ENCODE measurements at places on chromosomes 13 and 19.

GRCh38 chr19:49912965-49913685 lies 15.9 kb upstream of the ATF5 start:
- H3K36me3 ChIP-seq = peaks cover 82% of the 10 kb centered on the region
- no peaks in the 10 kb centered on the region for H3K27me3 ChIP-seq
- H3K4me1 ChIP-seq = peaks cover 20% of the 10 kb centered on the region
- no peak overlapping the region for H3K4me3 ChIP-seq
- H3K27ac ChIP-seq = no peak overlapping the region
- DNase-seq = no peak

DNA sequence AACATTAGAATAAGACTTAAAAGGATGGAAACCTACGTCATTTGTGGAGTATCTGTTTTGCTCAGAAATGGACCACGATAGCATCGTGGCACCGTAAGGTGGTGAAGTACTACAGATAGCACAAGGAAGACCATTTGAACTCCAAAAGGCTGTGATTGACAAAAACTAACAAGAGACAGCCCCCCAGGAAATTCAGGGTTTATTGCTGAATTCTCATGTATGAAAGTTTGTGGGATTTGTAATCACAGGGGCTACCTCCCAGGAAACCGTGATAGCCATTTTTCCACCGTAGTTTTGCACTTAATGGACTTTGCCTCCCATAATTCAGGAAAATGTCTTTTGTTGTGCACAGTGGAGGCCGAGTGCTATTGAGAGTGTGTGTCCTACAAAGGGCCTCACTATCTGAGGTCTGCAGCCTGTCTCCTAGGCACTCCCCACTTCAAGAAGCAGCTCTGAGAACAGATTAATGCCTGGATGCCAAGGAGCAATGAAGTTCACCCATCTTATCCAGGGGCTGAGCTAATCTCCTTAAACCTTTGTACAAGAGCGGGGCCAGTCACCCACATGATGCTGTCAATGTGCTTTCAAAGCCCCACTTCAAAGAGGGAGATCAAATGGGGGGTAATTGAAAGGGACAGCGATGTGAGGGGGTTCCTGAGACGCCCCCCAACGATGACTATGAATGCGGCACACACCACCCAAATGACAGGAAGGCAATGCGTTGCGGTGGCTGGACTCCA lies 182.6 kb downstream of the COL4A1 start:
- H3K4me1 ChIP-seq = peaks cover 8% of the 10 kb centered on the region
- H3K27me3 ChIP-seq = no peaks in the 10 kb centered on the region
- no peaks in the 10 kb centered on the region for H3K36me3 ChIP-seq
- no peak overlapping the region for H3K4me3 ChIP-seq
- no peak overlapping the region for H3K27ac ChIP-seq
- no peak for DNase-seq

DNA sequence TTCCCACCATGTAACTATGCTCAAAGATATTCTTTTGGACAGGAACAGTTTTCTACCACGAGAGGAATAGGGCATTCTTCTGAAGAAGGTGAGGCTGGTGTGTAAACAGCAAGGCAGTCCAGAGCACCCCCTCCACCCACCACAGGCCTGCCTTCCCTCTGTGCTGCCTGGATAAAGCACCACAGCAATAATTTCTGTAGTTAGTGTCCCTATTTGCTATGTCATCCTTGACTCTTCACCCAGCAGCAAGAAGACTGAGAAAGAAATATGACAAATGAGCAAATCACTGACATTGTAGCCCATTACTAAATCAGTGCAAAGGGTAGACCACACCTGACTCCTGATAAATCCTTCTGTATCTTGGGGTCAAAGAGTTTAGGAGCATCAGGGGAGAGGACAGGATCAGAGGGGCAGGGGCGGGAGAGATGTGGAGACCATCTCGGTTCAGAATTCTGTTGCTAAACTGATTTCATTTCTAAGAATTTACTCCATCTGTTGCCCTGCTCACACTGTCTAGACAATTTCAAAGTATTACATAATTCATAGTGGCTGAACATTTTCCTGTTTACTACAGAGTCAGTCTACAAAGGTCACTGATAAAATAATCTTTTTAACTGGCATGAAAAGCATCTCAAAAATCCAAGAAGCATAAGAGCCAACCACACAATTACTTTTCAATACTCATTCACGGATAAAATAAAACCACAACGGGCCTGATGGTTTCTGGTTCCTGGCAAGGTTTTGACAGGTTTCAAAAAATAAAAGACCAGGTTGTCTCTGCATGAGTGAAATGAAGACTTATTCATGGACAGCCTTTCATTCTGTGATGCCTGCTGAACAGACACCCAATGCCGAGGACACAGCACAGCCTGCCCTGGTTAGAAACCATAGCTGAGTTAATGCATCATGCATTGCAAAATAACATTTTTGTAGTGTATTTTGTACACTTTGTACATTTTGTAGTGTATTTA lies 88.4 kb upstream of the IRS2 start:
- DNase-seq = no peak
- H3K4me1 ChIP-seq = peaks cover 18% of the 10 kb centered on the region
- H3K27me3 ChIP-seq = no peaks in the 10 kb centered on the region
- no peak overlapping the region for H3K4me3 ChIP-seq
- peak overlapping the region; percentile 52 for H3K27ac ChIP-seq
- H3K36me3 ChIP-seq = no peaks in the 10 kb centered on the region

DNA sequence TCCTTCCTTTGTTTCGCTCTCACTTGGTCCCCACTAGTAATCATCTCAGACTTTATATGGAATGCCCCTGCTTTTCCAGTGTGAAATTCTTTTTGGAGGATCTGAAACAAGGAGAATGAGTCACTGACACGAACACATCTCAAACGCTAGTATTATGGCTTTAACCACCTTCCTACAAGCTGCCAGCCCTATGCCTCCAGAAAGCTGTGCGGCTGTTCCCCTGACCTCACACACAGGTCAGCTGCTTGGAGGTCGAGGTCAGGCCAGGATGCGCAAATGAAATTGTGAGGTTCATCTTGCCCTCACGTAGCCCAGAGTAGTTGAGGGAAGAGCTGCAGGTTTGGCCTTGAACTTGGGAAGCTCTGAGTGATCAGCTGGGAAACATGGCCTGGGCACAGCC lies 449.8 kb downstream of the FGF9 start:
- no peak for DNase-seq
- no peaks in the 10 kb centered on the region for H3K36me3 ChIP-seq
- H3K27me3 ChIP-seq = peaks cover 12% of the 10 kb centered on the region
- no peak overlapping the region for H3K27ac ChIP-seq
- no peaks in the 10 kb centered on the region for H3K4me1 ChIP-seq

DNA sequence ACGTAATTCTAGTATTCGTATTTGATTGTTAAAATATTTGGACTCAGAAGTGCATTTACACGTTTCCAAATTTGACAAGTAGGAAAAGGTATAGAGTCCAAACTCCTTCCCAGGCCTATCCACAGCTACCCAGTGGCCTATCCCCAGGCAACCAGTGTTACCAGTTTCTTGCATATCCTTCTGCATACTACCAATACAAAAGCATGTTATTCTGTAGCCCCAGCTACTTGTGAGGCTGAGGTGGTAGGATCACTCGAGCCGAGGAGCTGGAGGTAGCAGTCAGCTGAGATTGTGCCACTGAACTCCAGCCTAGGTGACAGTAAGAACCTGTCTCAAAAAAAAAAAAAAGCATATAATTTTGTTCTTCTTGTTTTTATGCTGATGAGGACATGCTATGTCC lies 67.1 kb downstream of the LRCH1 start:
- no peak overlapping the region for H3K27ac ChIP-seq
- H3K4me3 ChIP-seq = no peak overlapping the region
- no peaks in the 10 kb centered on the region for H3K27me3 ChIP-seq

DNA sequence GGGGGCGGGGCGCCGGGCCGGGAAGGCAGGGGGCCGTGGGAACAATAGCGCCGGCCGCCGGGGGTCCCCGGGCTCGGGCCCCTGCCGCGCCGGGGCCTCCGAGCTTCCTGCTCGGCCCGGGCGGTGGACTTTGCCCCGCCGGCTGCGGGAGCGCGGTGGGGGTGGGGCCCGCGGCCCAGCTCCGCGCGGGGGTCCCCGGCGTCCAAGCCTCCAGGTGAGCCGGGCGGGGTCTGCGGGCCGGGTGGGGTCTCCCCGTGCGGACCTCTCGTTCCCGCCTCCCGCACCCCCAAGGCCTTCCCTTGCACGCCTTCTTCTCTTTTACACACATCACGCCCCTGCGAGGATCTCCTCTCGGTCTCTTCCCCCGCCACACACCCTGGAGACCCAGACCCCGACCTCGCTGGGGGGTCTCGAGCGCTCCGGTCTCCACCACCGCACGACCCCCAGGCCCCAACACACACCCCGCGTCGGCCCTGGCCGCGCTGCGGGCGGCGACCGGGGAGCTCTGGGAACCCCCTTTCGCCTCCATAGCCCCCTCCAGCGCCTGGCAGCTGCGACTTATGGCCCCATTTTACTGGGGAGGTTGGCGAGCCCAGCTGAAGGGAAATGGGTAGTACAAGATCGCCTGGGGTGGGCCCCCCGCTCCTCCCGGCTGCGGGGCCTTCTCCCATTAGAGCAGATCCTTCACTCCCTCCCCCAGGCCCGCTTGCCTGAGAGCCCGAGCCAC lies 711 bp downstream of the CAMSAP3 start:
- no peak overlapping the region for H3K27ac ChIP-seq
- peak; percentile 11 for DNase-seq
- H3K4me1 ChIP-seq = peaks cover 15% of the 10 kb centered on the region
- no peaks in the 10 kb centered on the region for H3K27me3 ChIP-seq
- H3K36me3 ChIP-seq = peaks cover 15% of the 10 kb centered on the region

- peaks cover 100% of the 10 kb centered on the region for H3K36me3 ChIP-seq
- no peak for DNase-seq
- H3K4me3 ChIP-seq = peak overlapping the region; percentile 74
- H3K4me1 ChIP-seq = peaks cover 47% of the 10 kb centered on the region
These were observed 3.8 kb downstream of the MYADM start for GRCh38 chr19:53871454-53871853.

DNA sequence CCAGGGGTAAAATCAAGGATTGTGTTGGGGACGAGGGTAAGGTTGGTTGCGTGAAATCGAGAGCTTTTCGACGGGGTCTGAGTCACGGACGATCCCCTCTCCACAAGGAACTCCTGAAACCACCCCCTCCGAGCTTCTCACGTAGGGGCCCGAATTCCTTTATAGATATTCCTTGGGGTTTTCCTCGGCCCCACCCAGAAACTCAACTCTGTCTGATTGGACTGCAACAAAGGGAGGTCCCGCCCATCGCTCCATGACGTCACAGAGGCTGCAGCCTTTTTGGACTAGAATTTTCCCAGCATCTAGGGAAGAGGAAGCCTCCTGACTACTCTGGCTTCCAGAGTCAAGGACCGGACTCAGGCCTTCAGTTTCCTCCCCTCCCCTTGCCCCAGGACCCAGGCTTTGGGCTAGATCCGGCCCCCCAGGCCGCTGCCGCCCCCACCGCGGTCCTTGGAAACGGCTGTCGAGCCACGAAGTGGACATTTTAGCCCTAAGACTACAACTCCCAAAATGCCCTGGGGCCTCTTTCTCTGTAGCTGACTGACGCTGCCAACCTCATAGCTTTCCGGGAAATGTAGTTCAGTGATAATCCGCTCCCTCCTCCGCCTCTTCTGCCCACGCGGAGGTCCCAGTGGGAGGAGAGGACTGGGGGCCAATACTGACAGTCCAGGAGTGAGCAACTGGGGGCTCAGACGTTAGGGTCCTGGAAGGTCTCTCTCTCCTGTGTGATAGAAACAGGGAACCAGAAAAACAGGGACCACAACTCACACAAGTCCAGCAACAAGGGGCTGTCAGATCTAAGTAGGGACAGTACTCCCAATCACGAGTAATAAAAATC lies at the start of gene IZUMO1:
TSS of gene IZUMO1 (minus strand) at position 172 of the 838 bp plus-strand sequence. CDS start 1,050 bp downstream, outside the sequence.
- H3K27me3 ChIP-seq = peaks cover 18% of the 10 kb centered on the region
- no peaks in the 10 kb centered on the region for H3K4me1 ChIP-seq
- no peak within 1 kb of the TSS for H3K4me3 ChIP-seq
- no peak for DNase-seq
- H3K36me3 ChIP-seq = peaks cover 22% of the 10 kb centered on the region

DNA sequence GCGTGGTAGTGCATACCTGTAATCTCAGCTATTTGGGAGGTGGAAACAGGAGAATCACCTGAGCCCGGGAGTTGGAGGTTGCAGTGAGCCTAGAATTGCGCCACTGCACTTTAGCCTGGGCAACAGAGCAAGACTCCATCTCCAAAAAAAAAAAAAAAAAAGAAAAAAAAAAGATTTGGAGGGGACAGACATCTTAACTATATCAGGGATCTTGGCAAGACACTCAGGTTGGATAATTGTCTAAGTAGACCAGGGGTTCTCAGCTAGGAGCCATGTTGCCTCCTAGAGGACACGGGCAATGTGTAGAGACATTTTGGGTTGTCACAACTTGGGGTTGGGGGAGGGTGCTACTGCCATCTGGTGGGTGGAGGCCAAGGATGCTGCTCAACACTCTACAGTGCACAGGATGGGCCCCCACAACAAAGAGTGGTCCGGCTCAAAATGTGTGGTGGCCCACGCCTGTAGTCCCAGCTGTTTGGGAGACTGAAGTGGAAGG lies 1.9 kb upstream of the ZNF580 start:
- H3K27ac ChIP-seq = no peak overlapping the region
- H3K4me1 ChIP-seq = peaks cover 50% of the 10 kb centered on the region
- no peaks in the 10 kb centered on the region for H3K27me3 ChIP-seq
- H3K4me3 ChIP-seq = no peak overlapping the region
- DNase-seq = peak; percentile 60

DNA sequence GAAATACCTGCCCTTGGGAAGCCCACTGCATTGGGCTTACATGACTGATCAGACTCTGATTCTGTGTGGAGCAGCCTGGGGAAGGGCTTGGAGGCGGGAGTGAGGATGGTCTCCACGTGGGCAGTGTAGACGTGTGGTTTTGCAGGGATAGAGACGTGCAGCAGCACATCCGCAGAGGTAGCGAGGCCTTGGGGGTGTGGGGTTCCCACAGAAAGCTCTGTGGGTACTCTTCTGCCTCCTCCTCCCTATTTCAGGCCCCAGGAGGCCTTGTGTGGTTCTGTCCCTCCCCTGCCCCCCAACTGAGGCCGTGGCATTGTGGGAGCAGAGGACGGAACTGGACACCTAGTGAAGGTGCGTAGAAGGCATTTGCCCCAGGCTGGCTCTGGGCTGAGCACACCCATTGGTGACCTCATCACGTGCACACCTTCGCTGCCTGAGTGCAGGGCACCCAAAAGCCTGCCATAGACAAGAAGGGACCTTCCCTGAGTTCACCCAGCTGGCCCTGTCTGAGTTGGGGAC lies 28.9 kb downstream of the PPP1R37 start:
- peaks cover 29% of the 10 kb centered on the region for H3K36me3 ChIP-seq
- no peaks in the 10 kb centered on the region for H3K27me3 ChIP-seq
- H3K4me1 ChIP-seq = peaks cover 67% of the 10 kb centered on the region
- H3K27ac ChIP-seq = no peak overlapping the region
- H3K4me3 ChIP-seq = no peak overlapping the region

GRCh38 chr19:2800506-2800905 lies 15.2 kb downstream of the THOP1 start:
- no peak for DNase-seq
- H3K27me3 ChIP-seq = no peaks in the 10 kb centered on the region
- H3K36me3 ChIP-seq = peaks cover 23% of the 10 kb centered on the region

DNA sequence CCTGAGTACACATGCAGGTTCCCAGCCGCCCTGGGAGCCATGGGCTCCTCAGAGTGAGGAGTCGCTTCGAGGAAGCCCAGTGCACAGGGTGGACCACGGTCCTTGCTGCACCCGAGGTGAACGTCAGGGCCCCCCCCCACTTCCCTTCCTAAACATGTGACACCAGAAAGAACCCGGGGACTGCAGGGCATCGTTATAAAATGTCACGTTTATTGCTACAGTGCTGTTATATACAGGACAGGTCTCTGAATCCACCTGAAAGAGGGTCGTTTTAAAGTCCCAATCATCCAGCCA lies 3.8 kb upstream of the UQCR11 start:
- H3K27me3 ChIP-seq = no peaks in the 10 kb centered on the region
- no peak overlapping the region for H3K27ac ChIP-seq
- H3K4me1 ChIP-seq = no peaks in the 10 kb centered on the region
- H3K36me3 ChIP-seq = peaks cover 44% of the 10 kb centered on the region
